Fibroblast of lung (primary cell): ENCODE measurements at places on chromosomes 12 and 14. TPM values are rescaled to one million over a fixed set of nuclear protein-coding genes. Genes with fewer than 3 reads are reported as not detected.

DNA sequence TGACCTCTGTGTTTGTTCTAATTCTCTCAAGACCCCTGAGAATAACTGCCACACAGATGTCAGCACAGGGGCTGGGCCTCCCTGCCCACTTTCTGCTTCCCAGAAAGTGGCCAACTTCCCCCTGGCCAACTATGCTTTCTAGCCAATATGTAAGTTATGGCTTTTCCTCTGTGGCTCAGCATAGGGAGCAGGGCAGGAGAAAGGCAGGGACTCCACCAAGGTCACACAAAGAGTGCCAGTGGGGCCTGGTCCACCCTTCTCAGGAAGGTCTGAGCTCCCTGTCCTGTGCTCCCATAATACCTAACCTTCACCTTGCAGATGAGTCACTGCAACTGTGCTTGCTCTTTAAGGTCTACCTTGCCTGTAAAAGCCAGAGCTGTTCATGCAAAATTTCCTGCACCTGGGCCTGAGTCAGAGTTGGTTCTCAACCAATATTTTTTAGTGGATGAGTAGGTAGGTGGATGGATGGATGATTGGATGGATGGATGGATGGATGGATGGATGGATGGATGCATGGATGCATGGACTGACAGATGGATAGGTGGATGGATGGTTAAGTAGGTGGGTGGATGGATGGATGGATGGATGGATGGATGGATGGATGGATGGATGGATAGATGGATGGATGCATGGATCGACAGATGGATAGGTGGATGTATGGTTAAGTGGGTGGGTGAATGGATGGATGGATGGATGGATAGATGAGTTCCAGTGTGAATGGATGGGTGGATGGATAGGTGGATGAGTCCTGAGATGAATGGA, 64.2 kb downstream of the DIO3 start:
- H3K27ac ChIP-seq, result no peak overlapping the region
- H3K27me3 ChIP-seq, result peaks cover 2% of the 10 kb centered on the region
- no peaks in the 10 kb centered on the region for H3K4me1 ChIP-seq
- DNase-seq, result no peak
- H3K36me3 ChIP-seq, result no peaks in the 10 kb centered on the region

GRCh38 chr14:71933001-71933587, 865 bp downstream of the RGS6 start:
- H3K27me3 ChIP-seq, result peaks cover 7% of the 10 kb centered on the region
- no peaks in the 10 kb centered on the region for H3K4me1 ChIP-seq
- H3K36me3 ChIP-seq, result no peaks in the 10 kb centered on the region
- H3K4me3 ChIP-seq, result no peak overlapping the region
- no peak overlapping the region for H3K27ac ChIP-seq

GRCh38 chr12:126534495-126534894, 1469.3 kb downstream of the AACS start:
- H3K4me3 ChIP-seq, result no peak overlapping the region
- no peak for DNase-seq
- H3K27me3 ChIP-seq, result no peaks in the 10 kb centered on the region
- H3K36me3 ChIP-seq, result no peaks in the 10 kb centered on the region

- H3K4me1 ChIP-seq, result peaks cover 3% of the 10 kb centered on the region
- DNase-seq, result peak; percentile 18
- H3K27ac ChIP-seq, result no peak overlapping the region
- H3K27me3 ChIP-seq, result no peaks in the 10 kb centered on the region
- H3K4me3 ChIP-seq, result no peak overlapping the region
Observed at GRCh38 chr12:12671850-12672660, 23.9 kb downstream of the GPR19 start.

The CFAP251 gene
- 3.9 and 7.9 TPM in 2 replicates for total RNA-seq

GRCh38 chr12:113439606-113440030, 17.4 kb downstream of the SDSL start:
- peak; percentile 35 for DNase-seq
- no peaks in the 10 kb centered on the region for H3K4me1 ChIP-seq
- no peaks in the 10 kb centered on the region for H3K27me3 ChIP-seq
- H3K4me3 ChIP-seq, result no peak overlapping the region
- H3K36me3 ChIP-seq, result no peaks in the 10 kb centered on the region
- H3K27ac ChIP-seq, result no peak overlapping the region

DNA sequence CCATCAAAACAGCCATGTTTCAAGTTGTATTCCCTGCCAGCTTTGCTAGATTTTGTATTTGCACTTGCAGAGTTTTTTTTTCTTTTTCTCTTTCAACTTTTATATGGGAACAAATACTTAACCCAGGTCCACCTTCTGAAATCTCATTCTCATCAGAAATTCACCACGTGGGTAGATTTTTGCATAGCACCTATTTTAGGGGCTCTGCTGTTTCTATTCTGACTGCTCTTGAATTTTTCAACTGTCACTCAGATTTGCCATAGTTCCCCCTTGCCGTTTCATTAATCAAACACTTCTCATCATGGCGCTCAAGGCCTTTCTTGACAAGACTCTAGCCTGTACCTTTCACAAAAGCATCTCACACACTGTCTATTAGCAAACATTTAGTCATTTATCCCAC, 767.2 kb downstream of the VRK1 start:
- no peaks in the 10 kb centered on the region for H3K27me3 ChIP-seq
- no peak overlapping the region for H3K27ac ChIP-seq
- no peaks in the 10 kb centered on the region for H3K36me3 ChIP-seq
- no peak overlapping the region for H3K4me3 ChIP-seq
- DNase-seq, result no peak
- no peaks in the 10 kb centered on the region for H3K4me1 ChIP-seq

The EFS gene
- 8.5 and 12.2 TPM in 2 replicates for total RNA-seq
